Epithelial cell of prostate (primary cell): ENCODE measurements at places on chromosomes 16 and 17.

DNA sequence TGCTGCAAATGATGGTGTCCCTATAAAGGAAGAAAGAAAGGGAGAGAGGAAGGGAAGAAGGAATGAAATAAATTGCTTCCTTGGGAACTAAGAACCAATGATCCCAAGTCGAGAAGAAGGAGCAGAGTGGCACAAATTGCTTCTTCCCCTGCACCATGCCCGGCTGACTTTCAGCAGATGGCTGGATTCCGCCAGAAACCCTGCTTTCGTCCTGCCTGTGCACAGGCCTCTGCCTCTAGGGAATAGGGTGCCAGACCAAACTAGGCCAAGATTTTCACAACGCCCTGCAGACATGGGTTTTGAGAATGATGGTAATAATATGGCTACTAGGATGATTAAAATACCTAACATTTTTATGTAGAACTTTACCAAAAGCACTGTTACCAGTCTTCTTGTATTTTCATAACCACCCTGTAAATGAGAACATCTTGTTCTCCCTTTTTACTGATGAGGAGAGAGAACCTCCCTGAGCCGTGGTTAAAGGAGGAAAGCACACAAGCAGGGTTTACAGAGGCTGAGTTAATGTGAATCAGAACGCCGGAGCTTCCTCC lies 122.1 kb upstream of the HSBP1 start:
- DNase-seq = no peak

DNA sequence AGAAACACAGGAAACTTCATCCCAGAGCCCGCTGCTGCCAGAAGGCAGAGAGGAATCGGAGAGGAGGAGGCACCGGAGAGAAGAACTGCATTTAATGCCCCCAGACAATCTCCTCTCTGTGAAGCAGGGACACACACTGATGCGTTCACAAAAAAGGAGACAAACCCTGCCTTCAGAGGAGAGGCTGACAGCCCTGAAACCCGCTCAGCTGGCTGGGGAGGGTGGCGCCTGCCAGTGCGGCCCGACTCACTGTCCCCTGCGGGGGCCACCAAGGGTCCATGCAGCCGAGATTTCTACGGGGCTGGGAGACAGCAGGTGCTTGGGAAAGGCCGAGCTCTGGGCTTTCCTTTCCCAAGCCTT lies 21.9 kb upstream of the CACNG1 start:
- no peak for DNase-seq

DNA sequence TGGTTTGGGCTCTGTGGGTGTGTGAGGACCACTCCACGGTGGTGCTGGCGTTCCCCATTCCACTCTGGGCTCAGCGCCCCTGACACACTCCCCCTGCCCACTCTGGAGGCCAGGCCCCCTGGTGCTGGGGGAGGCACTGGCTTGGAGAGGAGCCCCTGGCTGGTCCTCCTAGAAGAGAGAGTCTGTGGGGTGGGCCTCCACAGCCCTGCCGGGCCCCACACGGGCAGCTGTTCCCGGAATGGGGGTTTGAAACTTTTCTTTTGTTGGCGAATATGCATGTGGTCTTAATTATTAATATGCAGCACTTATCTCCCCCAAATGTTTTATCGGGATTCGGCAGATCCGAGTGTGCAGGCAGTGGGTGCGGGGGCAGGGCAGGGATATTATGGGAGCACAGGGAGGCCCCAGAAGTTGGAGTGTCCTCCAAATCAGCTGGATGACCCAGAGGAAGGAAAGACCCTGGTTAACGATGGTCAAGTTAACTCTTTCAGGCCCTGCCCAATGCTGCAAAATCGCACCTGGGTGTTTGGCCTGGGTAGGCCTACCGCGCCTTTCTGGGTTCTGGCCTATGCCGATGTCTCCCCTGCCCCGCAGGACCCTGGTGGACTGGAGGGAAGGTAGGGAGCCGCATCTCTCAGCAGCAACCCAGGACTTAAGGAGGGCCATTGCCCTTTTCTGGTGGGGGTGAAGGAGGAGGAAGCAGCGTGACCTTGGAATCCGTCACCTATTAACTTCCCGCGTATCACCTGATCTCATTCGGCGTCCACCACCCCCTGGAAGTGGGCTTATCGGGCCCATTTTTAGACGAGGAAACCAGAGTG lies 36.0 kb downstream of the TMEM235 start:
- DNase-seq = no peak

DNA sequence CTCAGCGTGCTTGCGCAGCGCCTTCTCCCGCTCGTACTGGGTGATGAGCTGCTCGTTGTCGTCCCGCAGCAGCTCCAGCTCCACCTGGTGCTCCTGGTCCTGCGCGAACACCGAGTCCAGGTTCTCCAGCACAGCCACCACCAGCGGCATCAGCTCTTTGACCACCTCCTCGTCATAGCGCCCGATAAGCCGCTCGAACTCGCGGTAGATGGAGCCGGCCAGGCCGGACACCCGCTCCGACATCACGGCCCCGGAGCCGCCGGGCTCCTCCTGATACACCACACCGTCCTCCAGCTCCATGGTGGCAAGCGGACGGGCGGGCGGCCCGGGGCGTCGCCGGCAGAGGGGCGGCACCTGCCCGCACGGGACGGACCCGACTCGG lies 320 bp downstream of the SPAG9 start:
- DNase-seq = no peak

- no peak for DNase-seq
These were observed 41.9 kb downstream of the MBTD1 start for GRCh38 chr17:51217946-51218345.

DNA sequence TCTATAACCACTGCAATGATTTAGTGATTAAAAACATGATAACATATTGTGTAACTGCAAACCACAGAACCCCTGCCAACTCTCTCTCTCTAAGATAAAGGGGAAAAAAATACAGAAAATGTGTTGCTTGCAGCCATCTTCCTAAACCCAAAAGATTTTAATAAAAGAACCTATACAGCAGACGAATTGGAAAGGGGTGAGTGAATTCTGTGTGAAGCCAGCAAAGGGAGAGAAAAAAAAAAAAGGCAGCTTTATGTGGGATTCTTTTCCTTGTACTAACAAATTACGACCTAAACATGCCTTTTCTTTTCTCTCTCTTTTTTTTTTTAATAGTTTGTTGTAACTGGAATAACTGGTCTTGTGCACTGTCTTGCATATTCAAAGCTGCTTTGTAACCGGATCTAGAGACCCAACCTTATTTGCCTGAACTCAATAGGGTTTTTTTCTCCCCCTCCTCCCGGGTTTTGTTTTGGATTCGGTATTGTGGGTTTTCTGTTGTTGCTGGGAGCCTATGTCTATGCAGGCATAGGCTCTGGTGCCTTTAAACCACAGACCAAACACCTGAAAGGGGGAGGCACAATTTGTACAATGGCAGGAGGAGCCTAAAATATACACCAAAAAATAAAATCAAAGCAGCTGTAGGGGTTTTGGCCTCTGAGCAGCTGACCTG lies 7.0 kb upstream of the ZFHX3 start:
- DNase-seq = peak; percentile 64

- no peak for DNase-seq
These were observed 2.9 kb downstream of the C17orf58 start for GRCh38 chr17:67993153-67993997.

DNA sequence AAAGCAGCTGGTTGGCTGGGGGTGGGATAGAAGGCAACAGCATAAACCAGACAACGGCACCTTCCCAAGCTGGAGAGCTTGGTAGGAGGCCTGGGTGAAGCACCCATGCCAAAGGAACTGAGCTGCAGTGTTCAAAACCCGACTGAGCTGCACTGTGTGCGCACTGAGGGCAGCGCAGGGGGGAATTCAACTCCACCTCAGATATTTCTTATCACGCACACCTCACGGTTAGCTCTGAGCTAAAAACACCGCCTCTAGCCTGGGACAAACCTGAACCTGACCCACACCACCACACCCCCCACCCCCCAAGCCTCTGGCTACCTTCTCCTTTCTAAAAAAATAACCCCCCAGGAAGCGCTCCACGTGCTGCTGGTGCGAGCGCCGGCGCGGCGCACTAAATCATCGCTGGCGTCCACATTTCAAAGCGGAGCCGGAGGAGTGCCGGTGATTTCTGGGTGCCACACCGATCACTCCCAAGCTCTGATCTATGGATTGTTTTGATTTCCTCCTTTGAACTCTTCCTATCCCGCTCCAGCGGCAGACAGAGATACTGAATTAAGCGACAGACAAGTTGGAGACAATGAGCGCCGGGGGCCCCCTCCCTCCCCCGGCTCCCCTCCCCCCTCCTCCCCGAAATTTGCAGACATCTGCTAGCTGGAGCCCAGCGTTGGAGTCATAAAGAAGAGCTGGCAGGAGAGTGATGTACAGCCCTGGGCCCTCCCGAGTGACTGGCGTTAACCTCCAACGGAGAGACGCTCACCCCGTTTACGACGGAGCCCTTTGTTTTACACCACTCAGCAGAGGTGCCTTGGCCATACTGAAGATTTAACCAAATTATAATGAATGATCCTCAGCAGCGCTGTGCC lies 85.0 kb downstream of the NOG start:
- DNase-seq = no peak

GRCh38 chr17:38777641-38778250 lies 21.6 kb downstream of the PIP4K2B start:
- no peak for DNase-seq

DNA sequence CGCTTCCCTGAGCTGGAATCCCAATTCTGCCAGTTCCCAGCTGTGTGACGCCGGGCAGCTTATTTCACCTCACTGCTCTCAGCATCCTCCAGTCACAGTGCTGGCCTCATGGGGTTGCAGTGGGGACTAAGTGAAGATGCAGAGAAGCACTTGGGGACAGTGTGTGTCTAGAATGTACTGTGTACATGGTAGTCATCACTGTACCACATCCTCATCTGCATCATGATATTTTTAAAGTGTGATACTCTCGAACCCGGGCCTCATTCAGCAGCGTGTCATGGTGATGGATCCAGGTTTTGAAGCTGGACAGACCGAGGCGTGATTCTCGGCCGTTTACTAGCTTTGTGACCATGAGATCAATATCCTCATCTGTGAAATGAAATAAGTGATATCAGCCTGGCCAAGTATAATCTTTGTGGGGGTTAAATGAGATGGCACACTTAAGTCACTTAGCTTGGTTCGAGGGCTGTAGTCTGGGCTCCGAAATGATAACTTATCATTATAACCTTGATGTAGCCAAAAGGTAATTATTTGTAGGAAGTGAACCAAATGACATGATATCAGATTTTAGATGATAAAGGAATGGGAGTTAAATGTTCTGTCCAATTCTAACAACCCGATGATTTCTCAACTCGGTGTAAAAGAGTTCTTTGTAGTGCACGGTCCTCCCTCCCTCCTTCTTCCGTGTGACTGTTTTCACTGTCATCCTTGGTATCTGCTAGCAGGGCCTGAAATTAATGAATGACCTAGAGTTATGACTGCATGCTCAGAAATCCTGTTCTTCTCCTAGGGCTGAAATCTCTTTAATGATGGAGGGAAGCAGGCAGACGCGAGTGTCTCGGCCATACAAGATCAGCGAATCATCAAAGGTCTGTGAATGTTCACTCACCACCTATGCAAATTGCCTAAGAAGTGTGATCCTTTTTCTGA lies 2.0 kb downstream of the KLHL36 start:
- peak; percentile 83 for DNase-seq

GRCh38 chr16:49970797-49971431 lies 54.1 kb upstream of the CNEP1R1 start:
- DNase-seq = no peak

- DNase-seq = no peak
These were observed 18.4 kb downstream of the ZNF668 start for GRCh38 chr16:31055613-31056012.

- DNase-seq = no peak
These were observed 18.0 kb downstream of the GRB7 start for GRCh38 chr17:39755554-39756379.

DNA sequence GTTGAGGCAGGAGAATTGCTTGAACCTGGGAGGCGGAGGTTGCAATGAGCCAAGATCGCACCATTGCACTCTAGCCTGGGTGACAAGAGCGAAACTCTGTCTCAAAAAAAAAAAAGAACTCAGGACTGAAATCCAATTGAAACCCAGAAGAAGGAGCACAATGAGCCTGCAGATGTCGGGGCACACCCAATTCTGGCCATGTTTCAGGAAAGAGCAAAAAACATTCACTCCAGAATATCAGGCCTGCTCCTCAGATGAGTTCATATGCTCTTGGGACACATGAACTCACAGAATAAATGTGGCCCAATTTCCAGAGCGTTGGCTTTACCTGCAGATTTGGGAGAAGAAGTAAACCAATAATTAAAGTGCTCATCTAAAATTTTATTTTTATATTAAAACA lies 3.0 kb upstream of the CMTM2 start:
- no peak for DNase-seq

- no peak for DNase-seq
These were observed 14.5 kb downstream of the MPO start for GRCh38 chr17:58265902-58266875.

- no peak for DNase-seq
These were observed 5.0 kb downstream of the CX3CL1 start for GRCh38 chr16:57377080-57377841.

GRCh38 chr16:23334950-23335349 lies 32.8 kb downstream of the SCNN1B start:
- DNase-seq = no peak

GRCh38 chr16:68434624-68435210 lies 13.6 kb downstream of the SMPD3 start:
- DNase-seq = peak; percentile 20

DNA sequence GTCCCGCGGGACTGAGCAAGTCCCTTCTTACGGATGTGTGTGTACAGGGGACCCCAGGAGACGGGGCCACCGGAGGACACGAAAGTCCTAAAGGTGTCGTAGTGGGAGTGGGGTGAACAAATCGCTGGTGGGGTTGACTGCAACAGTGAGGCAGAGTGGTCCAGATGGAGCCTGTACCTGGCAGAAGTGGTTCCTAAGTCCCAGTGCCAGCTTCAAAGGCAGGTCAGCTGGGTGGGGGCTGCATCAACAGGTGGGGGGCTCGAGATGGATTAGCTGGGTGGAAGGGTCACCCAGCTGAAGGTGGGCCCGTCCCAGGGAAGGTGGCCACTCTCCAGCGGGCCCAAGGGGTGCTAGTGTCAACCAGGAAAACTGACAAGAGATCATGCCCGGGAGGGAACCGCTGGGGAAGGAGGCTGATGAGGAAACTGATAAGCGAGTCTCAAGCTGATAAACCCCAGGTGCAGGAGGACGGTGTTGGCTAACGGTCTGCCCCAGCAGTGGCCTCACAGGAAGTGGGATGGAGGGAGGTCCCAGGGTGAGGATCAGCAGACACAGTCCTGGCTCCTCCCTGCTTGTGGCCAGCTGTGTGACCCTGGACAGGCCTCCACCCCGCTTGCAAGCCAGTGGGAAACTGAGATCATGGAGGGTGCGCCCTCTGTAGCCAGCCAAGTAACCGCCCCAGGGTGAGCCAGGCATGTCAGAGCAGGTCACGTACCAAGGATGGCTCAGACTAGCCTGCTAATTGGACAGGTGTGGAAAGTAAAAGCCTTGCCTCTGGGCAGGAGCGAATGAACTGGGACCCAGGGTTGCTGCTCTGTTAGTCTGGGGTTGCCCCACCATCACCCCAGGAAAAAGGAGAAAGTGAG lies 1.0 kb downstream of the ORAI3 start:
- DNase-seq = peak; percentile 84

DNA sequence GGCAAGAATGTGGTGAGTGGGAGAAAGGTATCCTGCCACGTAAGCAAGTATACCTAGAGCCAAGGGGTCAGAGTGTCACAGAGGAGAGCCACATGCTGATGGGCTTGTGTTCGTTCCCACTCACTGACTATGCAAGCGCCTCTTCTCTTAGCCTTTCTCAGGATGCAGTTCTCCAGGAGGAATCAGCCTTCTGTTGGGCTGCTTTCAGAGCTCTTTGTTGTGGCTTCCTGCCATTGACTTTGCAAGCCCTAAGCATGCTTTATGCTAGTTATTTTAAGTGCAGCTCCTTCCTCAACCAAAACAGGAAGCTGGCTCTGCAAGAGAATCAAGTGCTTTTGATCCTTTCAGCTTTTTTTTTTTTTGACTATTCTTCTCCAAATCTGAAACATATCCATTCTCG lies 66.6 kb downstream of the SIAH1 start:
- no peak for DNase-seq

GRCh38 chr17:76179496-76180467 lies 38.7 kb upstream of the FOXJ1 start:
- DNase-seq = no peak
